ENCODE measurements at places on chromosomes 12 and 14. TPM values are rescaled to one million over a fixed set of nuclear protein-coding genes. Genes with fewer than 3 reads are reported as not detected.
A peak's percentile ranks its signal among the peaks of the same experiment; 100 is the strongest.

Gene ACOT4
- 3.7 TPM for polyA plus RNA-seq

Gene EIF2S3B
- polyA plus RNA-seq, result 0.55 TPM

- DNase-seq, result no peak
These were observed 843.9 kb upstream of the TMEM132C start for GRCh38 chr12:127422935-127423566.

Gene PPFIBP1
- polyA plus RNA-seq, result 18.6 TPM

DNA sequence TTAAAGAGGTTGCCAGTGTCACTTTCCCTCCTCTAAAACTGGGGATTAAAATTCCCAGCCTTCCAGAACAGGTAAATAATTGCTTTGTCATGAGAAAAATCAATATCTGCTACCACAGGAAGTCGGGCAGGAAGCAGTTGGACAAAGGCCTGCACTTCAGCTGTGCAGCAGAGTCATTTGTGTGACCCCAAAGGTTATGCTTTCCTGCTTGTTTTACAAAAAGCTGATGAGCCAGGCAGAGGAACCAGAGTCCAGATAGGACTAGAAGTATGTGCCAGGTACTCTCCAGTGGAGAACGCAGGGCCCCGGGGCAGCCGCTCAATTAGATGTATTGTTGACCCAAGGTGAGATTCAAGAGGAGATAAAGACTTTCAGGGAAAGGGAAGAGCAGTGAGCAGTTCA, 117.1 kb upstream of the FRMD6 start:
- DNase-seq, result no peak

DNA sequence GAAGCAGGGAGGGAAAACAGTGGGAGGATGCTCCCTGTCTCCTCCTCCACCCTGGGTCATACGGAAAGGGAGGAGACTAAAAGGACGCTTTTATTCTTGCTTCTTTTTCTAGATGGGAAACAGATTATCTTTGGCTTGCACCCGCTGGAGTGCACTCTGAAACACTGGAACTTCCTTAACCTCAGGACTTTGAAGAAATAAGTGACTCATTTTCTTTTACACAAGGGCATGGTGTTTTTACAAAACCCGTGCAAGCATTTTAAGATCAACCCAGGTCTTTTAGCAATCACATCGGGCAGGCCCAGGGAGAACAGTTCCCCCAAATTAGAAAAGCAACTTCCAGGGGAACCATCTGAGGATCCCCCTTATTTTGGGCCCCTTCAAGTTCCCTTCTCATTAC, 80.9 kb upstream of the TSPAN11 start:
- no peak for DNase-seq

GRCh38 chr12:34346372-34347034, 324.2 kb downstream of the ALG10 start:
- no peak for DNase-seq

GRCh38 chr14:32013083-32013482, 64.0 kb upstream of the ARHGAP5 start:
- no peak for DNase-seq

- DNase-seq, result no peak
These were observed 56.5 kb downstream of the SUSD6 start for GRCh38 chr14:69667938-69668335.

Gene FGF23
- not detected for polyA plus RNA-seq

DNA sequence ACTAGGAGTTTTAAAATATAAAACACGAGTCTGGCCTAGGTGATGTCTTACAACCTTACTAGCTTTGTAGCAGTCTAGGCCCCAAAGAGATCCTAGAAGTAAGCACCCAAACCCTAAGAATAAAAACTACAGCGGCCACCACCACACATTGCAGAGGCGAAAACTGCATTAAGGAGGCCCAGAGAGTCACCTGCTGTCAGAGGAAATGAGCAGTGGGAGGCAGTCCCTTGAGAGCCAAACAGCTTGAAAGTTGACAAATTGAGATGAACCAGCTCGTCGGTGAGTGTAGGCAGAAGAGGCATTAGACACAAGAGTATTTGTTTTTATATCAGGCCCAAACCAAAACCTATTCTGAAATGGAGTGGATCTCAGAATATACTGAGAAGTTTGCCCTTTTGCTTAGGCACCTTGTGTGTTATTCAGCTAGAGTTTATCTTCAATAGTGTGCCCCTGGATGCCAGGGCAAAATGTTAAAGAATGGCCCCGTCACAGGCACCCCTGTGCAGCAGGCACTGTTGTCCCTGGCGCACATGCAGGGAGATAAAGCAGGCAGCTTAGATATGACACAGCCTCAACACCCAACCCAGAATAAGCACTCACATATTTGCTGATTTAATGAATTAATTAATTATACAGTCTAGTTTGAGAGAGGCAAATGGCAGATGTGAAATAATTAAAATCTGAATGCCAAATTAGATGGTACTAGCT, 56.7 kb downstream of the TTC7B start:
- DNase-seq, result no peak

Gene BEST3
- polyA plus RNA-seq, result not detected

DNA sequence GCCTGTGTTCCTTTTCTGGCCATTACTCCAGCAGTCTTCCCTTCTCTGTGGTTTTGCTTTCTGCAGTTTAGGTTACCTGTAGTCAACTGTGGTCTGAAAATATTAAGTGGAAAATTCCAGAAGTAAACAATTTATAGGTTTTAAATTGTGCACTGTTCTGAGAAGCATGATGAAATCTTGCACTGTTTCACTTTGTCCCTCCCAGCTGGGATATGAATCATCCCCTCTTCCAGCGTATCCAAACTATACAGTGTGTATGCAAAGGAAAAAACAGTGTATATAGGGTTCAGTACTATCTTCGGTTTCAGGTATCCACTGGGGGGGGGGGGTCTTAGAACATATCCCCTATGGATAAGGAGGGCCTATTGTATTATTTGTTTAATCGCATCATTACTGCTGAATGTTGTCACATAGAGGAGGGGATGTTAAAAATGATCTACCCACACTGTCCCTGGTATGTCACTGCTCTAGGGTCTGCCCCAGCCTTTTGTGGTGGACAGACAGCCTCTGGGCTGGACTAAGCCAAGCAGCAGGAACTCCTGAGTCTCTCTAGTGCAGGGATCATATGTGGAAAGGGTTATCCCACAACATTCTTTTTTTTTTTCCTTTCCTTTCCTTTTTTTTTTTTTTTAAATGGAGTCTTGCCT, 109.1 kb upstream of the MAX start:
- no peak for DNase-seq

DNA sequence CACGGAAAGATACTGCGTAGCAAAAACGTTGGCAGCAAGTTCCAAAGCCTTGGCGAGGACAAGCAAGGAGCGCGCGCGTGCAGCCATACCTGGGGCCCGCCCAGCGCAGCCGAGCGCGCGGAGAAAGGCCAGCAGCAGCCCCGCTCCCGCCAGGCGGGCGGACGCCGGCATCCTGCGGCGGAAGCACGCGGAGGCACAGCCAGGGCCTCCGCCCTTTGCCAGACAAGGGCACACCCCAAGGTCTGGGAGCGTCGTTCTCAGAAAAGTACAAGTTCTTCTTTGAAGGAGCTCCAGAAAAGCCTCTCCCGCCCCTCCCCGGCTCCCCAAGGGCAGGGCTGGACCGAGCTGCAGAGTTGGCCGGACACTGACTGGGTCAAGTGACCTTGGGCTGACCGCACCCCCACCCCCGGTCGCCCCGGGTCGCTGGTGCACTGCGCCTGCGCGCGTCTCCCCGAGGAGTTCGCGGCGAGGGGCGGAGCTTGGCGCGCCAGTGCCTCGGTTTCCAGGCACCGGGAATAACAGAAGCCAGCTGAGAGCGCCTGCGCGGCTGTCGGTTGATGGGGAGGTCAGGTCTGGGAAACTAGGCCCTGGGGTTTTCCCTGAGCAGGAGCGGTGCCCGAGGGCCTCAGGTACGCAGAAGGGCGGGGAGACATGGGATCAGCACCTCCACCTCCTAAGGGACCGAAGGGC, at the start of gene ZC2HC1C:
ZC2HC1C (plus strand) TSS at position 521 of the 690 bp plus-strand sequence. CDS start 933 bp downstream, outside the sequence.
- peak; percentile 98 for DNase-seq

- DNase-seq, result peak; percentile 46
These were observed 116.7 kb downstream of the CACNA1C start for GRCh38 chr12:2169489-2169888.

Gene KRT73
- polyA plus RNA-seq, result 0.73 TPM

- DNase-seq, result no peak
These were observed 227.9 kb downstream of the ALG10B start for GRCh38 chr12:38544330-38545066.

DNA sequence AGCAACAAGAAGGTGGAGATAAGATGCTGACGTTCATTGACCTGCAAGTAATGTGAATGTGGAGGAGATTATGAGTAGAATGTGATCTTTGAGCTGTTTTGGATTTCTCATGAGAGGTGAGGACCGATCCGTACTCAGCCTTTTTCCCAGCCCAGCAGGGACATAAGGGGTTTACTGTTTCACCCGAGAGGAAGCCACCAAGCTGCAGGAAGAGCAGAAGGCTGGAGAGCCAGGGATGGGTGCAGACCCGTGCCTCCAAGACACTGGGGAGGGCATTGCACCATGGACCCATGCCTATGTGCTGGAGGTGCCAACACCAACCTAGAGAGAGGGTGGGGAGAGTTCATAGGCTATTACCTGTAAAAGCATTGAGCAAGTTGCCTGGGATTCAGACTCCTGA, 206.0 kb upstream of the DIO3 start:
- peak; percentile 32 for DNase-seq

Gene TPPP2
- polyA plus RNA-seq, result not detected

Gene MLH3
- polyA plus RNA-seq, result 5.1 TPM

DNA sequence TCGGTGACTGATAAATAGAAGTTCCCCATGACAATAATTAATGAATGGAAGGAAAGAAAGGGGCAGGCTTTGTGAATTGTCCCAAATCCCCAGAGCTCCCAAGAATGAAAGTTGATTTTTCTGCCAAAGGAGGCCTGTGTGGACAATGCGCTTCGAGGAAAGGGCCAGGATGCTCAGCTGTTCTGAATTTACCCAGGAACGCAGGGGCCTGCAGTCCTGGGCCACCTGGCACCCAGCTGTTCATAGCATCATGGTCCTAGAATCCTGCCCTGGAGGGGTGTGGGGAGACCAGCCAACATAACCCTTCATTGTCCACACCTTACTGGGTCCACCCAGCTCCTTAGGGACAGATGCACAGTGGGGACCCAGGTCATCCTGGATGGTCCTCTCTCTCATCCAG, 587.5 kb downstream of the BCL11B start:
- DNase-seq, result no peak

DNA sequence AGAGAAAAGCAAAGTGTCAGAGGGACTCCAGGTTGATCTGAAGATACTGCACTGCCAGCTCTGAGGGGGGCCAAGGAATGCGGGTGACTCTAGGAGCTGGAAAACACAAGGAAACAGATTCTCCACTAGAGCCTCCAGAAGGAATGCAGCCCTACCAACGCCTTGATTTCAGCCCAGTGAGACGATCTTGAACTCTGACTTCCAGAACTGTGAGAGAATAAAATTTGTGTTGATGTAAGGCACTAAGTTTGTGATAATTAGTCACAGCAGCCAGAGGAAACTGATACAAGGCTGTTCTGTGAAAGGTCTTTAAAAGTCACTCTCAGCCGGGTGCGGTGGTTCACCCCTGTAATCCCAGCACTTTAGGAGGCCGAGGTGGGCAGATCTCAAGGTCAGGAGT, 34.2 kb downstream of the CKAP4 start:
- no peak for DNase-seq

GRCh38 chr12:4307593-4308333, 13.2 kb upstream of the TIGAR start:
- DNase-seq, result peak; percentile 89

- DNase-seq, result peak; percentile 77
These were observed 63.6 kb upstream of the DLK1 start for GRCh38 chr14:100662879-100663760.

Gene CLEC4C
- polyA plus RNA-seq, result not detected
